Suppressor macrophage treated with lipopolysaccharide for 1 hour (primary cell): ENCODE measurements at places on chromosomes 16 and 17.

GRCh38 chr17:57838453-57838852 is 11.4 kb downstream of the MRPS23 start:
- DNase-seq: no peak

DNA sequence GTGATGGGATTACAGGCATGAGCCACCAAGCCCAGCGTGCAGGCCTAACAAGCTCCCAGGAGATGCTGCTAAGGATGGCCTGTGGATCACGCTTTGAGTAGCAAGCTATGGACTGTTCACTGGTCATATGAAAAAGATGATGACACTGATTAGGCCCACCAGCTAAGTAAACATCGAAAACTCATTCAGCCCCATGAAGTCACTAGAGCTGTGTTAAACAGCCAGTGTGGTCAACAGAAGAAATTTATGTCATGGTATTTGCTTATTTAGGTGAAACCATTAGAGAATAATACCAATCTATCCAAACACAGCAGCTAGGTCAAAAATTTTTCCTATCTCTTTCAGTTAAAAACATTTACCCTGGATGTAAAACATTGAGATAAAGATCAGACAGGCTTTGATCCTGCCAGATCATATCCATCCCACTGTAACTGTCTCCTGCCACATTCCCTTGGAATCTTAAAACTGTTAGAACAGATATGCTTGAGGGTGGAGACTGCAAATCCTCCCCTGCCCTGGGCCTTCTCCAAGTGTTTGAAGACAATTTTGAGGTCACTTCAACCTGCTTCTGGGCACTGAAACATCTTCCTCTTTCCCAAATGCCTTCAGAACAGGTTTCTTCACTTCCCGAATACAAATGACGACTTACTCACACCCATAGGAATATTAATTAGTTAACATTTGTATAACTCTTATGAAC is 30.9 kb downstream of the HOXB1 start:
- no peak for DNase-seq

DNA sequence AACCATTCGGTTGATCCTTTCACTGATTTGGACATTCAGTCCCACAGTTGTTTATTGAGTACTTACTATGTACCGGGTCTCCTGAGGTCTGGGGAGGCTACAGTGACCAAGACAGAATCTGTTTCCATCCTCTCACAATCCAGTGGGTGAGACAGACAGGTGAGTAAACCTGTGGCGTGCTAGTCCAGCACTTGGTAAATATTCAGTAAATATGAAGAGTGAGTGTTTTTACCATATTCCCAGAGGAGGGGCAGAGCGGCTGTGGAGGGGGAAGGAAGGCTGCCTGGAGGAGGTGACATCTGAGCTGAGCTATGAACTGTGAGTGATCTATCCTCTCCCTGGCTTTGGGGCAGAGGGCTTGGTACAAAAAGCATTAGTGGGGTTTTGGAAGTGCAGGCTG is 31.4 kb downstream of the CCR7 start:
- no peak for DNase-seq

DNA sequence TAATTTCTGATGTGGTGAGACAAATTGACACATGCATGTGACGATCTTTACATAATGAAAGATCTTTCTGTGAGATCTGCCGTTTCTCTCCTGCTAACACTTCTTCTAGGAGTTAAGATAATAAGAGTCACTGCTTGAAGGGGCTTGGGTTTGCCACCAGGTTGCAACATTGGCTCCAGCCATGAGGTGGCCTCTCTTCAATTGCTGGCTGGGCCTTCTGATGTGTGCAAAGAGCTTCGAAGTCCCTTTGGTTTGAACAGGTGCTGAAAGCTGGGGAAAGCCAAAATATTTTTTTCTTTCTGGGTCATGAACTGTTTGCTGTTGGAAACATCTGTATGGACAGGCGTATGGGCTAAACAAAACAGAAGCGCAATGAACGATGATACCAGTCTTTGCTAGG is 204.1 kb upstream of the SALL1 start:
- DNase-seq: no peak

GRCh38 chr17:82036634-82037091 is 834 bp downstream of the DCXR start:
- no peak for DNase-seq
